ENCODE measurements at places on chromosomes 1 and 21.

DNA sequence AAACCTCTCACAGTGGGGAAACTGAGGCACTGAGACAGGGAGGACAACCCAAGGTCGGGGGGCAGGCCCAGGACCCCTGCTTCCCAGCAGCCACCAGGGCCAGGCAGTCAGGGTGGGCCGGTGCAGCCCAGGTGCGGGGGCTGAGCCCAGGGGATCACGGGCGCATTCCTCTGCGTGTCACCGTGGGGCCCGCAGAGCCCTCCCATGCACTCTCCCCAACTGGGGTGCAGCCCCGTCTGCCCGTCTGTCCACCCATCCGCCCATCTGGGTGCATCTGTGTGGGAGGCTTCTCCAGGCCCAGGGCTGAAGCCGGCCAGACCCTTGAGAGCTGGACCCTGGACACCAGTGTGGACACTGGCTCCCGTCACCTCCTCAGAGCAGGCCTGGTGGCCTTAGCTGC, 2.9 kb upstream of the PLCH2 start:
- DNase-seq: no peak

DNA sequence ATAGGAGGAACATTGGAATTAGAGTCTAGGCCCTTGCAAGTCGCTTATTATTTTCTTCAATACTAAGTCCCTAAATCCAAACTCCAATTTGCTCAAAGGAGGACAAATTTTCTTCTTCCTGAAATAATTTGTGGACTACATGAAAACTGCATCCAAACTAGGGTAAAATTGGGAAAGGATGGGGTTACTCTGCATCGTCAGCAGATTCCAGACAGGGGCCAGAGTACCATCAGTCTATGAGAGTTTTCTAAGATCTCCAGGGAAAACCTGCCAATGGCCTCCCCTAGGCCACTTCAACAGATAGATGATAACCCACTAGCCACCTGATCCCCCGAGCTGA, 508 bp downstream of the HEYL start:
- DNase-seq: no peak

- no peak for DNase-seq
Measured at GRCh38 chr1:89739013-89739843, 81.6 kb upstream of the LRRC8D start.

- DNase-seq: no peak
Measured at GRCh38 chr1:208233978-208234377, 10.2 kb downstream of the PLXNA2 start.

- DNase-seq: no peak
Measured at GRCh38 chr1:3885611-3886010, 14.5 kb downstream of the C1orf174 start.

GRCh38 chr1:29793653-29794348, 557.5 kb downstream of the PTPRU start:
- DNase-seq: no peak

- no peak for DNase-seq
Measured at GRCh38 chr1:95179205-95179986, 54.6 kb upstream of the RWDD3 start.

GRCh38 chr1:18188820-18189517, 81.4 kb downstream of the IGSF21 start:
- DNase-seq: no peak

DNA sequence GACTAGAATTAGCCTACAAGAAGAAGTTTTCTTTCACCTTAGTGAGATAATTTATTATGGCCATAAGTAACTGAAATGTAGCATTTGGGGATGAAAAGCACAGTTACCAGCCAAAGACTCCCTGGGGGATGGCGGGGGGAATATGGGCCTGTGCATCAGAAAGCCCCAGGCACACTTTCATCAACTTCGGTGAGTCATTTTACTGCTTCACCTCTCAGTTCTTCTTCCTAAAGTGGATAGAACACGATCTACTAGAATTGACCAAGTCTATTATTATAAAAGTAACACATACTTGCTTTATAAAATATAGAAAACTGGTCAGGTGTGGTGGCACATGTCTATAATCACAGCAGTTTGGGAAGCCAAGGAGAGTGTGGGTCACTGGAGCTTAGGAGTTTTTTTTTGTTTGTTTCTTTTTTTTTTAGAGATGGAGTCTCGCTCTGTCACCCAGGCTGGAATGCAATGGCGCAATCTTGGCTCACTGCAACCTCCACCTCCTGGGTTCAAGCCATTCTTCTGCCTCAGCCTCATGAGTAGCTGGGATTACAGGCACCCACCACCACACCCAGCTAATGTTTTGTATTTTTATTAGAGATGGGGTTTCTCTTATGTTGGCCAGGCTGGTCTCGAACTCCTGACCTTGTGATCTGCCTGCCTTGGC, 141.8 kb downstream of the ZZZ3 start:
- DNase-seq: no peak

GRCh38 chr1:25880518-25880917, 5.0 kb upstream of the PAQR7 start:
- no peak for DNase-seq

GRCh38 chr1:63325279-63325985, 3.1 kb downstream of the FOXD3 start:
- no peak for DNase-seq

DNA sequence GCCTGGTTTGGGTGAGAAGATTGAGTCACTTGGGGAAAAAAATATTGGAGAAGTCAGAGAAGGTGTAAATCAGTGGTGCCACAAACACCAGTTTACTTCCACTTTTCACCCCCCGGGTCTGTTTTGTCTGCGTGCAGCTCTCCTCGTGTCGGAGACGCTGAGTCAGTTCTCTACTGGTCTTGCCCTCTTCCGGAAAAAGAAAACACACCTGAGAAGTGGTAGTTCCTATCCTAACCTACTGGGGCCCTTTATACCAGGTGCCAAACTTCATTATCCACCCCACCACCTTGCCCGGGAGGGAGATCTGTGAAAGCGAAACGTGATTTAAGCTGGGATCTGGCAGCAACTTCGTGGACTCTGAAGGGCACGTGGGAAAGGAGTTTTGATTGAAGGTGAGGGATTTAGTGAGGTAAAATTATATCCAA, 855 bp upstream of the IVNS1ABP start:
- peak; percentile 53 for DNase-seq

DNA sequence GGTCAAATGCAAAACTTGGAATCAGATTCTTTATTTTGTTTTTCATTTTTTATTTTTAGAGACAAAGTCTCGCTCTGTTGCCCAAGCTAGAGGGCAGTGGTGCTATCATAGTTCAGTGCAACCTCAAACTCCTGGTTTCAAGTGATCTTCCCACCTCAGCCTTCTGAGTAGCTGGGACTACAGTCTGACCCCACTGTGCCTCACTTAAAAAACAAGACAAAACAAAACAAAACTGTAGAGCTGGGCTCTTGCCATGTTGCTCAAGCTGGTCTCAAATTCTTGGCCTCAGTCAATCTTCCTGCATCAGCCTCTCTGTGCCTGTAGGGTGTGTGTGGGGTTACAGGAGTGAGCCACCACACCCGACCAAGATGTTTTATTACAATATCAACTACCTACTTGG, 396.0 kb upstream of the USP24 start:
- no peak for DNase-seq

GRCh38 chr21:42655796-42656770, 2.7 kb downstream of the PDE9A start:
- no peak for DNase-seq

GRCh38 chr1:94727846-94728715, 92.1 kb upstream of the SLC44A3 start:
- no peak for DNase-seq

GRCh38 chr21:42242611-42243010, 23.7 kb downstream of the ABCG1 start:
- no peak for DNase-seq

DNA sequence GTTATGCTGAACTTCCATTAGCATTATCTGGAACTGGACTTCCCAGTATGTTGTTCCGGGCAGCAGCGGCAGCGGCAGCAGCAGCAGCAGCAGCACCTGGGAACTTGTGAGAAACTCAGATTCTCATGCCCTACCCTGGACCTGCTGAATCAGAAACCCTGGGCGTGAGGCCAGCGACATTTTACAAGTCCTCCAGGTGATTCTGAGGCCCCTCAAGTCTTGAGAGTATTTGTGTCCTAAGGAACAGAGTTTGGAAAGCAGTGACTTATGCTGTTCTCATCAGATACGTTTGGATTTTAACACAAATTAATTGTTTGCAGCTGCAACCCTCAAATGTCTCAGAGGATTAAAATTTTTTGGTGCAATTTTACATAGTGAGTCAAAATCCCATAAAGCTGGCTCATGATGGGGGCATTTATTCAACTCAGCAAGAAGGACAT, 157.2 kb upstream of the KAZN start:
- DNase-seq: no peak

GRCh38 chr1:36088577-36089392, at the start of gene ADPRS:
TSS of gene ADPRS (plus strand) at chr1:36088892. CDS start at chr1:36088905, 13 bp downstream.
- DNase-seq: peak; percentile 88

- no peak for DNase-seq
Measured at GRCh38 chr1:33007190-33008050, 29.3 kb downstream of the AK2 start.

- DNase-seq: no peak
Measured at GRCh38 chr1:168977618-168978017, 128.9 kb upstream of the ATP1B1 start.

GRCh38 chr1:31335007-31335406, 37.9 kb downstream of the FABP3 start:
- DNase-seq: peak; percentile 39

DNA sequence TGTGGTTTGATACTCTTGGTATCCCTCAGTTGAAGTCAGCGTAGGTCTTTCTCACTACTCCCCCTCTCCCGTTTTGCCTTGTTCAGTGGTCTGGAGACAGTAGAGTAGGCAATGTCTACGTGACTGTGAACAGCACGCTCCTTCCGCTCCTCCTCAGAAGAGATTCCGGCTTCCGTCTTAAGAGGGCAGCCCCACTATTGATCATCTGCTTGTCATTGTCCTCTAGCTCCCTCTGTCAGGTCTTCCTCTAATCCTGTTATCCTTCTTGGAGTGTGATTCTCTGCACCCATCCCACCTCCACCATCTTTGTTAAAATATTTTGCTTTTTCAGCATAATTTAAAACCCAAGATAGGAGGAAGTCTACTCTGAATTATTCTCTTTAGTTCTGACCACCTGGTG, 129.9 kb upstream of the KCNK2 start:
- DNase-seq: no peak

DNA sequence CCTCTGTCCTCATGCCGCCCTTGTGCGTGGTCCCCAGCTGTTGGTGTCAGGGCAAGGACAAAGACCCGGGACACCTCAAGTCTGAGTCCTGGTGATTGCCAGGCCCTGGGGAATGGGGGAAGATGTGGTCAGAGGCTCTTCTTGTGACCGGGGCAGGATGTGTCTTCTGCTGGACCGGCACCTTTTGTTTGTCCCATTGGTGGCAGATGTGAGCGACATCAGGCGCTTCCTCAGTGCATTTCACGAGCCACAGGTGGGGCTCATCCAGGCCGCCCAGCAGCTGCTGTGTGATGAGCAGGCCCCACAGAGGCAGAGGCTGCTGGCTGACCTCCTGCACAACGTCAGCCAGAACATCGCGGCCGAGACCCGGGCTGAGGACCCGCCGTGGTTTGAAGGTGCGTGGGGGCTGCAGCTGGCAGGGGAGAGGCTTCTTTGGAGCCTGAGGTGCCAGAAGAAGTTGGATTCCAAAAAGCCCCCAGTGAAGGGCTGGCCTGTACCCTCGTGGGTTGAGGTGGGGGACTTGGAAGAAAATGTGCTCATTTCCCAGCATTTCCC, 8.4 kb downstream of the DFFB start:
- DNase-seq: no peak

DNA sequence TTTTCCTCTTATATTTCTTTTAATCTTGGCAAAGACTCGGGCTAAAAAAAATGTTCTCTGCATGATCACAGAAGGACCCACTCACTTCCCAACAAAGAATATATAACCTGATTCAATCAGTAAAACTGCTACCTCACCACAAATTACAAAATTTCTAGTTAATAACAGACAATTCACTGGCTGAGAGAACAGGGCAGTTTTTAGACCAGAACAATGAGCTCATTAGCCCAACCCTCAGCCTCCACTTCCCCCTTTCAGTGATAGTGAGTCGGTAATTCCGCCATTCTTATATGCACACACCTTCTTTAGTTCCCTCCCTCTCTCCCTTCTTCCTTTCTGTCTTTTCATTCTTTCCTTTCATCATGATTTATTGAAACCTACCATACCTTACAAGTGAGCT, 8.9 kb downstream of the SIPA1L2 start:
- no peak for DNase-seq

GRCh38 chr1:38085666-38086330, 39.2 kb upstream of the POU3F1 start:
- DNase-seq: no peak

DNA sequence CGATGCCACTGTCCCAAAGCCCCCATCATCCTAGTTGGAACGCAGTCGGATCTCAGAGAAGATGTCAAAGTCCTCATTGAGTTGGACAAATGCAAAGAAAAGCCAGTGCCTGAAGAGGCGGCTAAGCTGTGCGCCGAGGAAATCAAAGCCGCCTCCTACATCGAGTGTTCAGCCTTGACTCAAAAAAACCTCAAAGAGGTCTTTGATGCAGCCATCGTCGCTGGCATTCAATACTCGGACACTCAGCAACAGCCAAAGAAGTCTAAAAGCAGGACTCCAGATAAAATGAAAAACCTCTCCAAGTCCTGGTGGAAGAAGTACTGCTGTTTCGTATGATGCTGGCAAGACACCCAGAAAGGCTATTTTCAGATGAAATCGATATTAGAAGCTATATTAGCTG, 8.1 kb downstream of the RHOU start:
- no peak for DNase-seq

DNA sequence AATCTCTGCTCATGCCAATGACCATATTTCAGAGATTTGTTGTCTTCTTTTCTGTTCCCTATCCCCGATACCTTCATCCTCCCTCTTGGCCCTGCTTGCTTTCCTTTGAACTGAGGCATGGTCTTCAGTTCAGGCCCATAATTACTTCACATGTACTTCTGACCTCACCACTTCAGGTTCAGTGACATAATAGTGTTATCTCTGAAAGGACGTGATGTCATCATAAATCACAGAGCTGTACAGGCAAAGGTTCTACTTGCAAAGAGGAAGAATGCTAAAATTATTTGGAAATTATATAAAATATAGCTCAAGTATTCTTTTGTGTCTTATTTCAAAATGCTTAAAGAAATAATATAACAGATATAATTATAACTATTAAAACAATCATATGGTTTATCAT, 230.3 kb upstream of the ESRRG start:
- DNase-seq: no peak

DNA sequence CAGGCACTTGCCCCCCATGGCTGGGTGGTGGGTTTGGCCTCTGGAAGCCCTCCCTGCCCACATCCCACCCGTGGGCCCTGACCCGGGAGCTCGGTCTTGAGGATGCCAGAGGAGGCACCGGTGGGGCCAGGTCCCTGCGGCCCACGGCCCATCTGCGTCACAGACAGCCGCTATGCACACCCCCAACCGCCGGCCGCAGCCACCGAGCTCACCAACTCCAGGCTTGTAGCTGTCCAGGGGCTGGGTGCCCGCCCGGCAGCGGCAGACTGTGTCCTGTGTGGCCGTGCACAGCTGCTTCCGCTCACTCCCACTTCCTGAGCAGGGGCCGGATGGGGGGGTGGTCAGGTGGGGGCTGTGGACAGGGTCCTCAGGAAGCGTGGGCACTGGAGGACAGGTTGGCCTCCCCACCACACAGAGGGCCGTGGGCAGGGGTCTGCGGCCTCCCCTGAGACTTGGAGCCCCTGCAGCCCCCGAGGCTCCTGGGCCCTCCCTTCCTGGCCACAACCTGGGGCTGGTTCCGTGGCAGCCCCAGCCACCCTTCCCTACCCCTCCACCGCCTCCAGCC, 1.1 kb downstream of the TNFRSF4 start:
- DNase-seq: no peak

GRCh38 chr1:217539510-217539909, 91.4 kb downstream of the GPATCH2 start:
- no peak for DNase-seq

Measured in Jurkat, Clone E6-1 (cell line).